ENCODE measurements at places on chromosomes 3 and 15.

GRCh38 chr3:10858091-10858490, 42.1 kb downstream of the SLC6A11 start:
- DNase-seq: no peak

- no peak for DNase-seq
These were observed 27.2 kb downstream of the AQR start for GRCh38 chr15:34942363-34942762.

- DNase-seq: no peak
These were observed 9.3 kb downstream of the LOXL1 start for GRCh38 chr15:73935547-73935946.

GRCh38 chr15:58526647-58527192, 94.9 kb downstream of the LIPC start:
- DNase-seq: no peak

GRCh38 chr3:69445024-69445423, 59.1 kb upstream of the FRMD4B start:
- DNase-seq: no peak

- no peak for DNase-seq
These were observed 215.2 kb downstream of the BBX start for GRCh38 chr3:107737914-107738313.

DNA sequence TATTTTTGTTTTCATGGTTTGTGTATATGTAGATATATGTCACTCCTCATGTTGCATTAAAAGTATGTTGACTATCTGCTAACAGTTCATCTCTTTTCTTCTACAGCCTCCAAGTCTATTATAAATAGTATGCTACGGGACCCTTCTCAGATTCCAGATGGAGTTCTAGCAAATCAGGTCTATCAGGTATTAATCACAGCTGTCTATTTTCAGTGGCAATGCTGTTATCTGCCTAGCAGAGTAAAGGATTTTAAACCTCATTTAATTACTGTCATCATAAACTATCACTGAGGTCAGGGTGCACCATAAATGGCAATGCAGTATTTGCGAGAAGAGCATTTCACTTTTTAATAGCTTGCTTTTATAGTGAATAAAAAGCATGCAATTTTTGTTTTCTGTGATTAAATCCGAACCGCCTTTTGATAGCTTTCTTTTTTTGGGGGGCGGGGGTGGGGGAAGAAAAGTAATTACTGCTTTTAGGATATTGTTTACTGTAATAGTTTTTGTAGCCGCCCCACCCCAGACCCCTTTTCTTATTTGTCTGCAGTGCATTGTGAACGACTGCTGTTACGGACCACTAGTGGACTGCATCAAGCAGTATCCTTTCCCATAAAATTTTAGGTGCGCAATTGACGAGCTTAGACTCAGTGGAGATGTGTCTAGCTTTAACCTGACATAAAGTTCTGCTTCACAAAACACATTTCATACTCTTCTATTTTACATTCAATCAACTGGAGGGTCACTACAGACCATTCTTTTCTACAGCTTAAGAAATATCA, 112.3 kb downstream of the CDIN1 start:
- DNase-seq: no peak

DNA sequence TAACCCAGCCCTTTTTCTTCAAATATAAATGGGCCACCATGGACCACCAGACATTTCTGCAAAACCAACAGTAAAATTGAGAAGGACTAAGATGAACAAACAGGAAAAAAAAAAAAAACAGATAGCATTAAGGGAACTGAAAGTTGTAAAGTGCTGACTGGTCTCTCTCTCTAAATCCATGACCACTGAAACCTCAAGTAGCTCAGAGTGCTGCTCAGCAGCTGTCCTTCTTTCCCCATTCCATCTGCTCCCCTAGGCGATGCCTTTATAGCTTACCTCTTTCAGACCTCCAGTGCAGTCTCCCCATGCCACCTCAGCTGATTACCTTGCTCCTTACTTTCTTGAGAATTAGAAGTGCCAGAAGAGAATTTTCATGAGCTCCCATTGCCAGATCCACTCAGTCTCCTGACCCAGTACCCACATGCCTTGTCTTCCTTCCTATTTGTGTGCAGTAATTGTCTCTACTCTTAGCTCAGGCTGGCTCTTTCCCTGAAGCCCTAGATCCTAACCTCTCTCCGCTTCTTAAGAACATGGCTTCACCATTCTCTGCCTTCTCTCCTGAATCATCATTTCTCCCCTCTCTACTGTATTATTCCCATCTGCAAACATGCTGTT, 23.9 kb upstream of the XIRP1 start:
- DNase-seq: no peak

DNA sequence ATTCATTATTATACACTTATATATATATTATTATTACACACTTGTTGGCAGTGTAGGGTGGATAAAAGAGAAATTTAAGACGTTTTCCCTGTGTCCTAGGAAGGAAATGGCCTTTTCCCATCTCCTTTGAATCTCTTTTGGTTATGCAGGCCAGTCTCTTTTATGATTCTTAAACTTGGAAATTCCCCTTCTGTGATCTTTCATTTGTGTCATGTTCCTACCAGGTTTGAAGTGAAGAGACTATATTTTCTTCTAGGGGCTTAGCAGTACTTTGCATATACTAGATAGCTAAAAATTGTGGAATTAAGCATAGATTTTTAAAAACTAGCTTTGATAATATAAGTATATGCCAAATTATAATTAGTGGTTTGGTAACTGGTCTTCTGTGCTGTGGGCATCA, 58.5 kb downstream of the BBX start:
- no peak for DNase-seq

- DNase-seq: no peak
These were observed 276.6 kb downstream of the ZNF621 start for GRCh38 chr3:40801284-40801741.

GRCh38 chr15:70473581-70474370, 289.6 kb downstream of the UACA start:
- DNase-seq: no peak

DNA sequence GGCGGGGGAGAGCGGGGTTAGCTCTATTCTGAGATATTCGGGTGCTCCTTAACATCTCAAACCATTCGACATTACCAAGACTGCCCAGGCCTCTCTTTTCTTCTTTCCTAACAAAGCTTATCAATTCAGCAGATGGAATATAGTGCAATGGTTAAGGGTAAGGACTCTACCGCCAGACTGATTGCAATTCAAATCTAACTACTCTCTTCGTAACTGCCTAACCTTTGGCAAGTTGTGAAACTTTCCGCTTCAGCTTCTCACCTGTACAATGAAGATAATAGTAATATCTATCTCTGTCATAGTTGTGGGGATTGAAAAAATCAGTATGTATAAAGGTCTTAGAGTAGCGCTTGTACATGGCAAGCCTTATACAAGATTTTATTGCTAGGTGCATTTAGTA, 972 bp downstream of the UBA5 start:
- no peak for DNase-seq

DNA sequence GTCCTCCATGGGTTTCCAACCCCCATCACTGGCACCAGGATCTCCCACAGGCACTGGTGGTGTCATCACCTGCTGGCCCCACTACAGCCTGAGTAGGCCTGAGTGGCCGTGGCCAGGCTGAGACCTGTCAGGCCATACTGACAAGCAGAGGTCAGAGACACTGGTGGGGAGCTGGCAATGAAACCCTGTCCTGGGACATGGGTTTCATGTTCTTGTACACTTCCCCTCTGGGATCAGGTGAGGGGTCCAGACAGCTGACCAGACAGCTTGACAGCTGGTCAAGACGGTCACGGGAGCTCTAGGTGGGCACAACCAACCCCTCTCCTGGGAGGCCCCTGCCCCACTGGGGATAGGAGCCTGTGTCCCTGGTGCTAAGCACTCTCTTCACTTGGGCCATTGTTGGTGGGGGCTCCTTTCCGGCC, 13.1 kb downstream of the ZBTB47 start:
- no peak for DNase-seq

DNA sequence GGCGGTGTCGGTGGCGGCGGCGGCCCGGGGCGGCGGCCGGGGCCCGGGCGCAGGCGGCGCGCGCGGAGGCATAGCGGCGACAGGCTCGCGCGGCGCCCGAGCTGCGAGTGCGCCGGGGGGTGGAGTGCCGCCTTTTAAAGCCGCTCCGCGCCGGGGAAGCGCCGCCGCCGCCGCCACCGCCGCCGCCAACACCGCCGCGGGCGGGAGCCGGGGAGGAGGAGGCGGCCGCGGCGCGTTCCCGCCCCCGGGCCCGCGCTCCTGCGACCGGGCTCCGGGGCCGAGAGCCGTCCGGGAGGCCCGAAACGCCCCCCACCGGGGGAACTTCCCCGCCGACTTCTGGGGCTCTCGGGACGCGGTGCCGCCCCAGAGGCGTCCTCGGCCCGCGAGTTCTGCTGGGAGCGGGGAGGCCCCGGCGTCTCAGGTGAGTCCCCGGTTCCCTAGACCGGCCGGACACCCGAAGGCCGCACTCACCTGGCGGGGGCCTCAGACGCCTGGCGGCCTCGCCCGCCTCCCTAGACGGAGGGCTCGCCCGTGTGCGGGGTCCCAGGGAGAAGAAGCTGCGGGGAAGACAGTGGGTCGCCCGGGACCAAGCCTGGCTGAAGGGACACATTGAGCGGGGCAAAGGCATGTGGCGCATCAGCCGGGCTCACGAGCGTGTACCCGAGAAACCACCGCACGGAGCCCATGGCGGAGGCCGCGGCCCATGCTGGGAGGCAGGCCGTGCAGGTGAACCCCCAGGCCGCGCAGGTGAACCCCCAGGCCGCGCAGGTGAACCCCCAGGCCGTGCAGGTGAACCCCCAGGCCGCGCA, at the start of gene PCSK6:
TSS of gene PCSK6 (minus strand) at position 109 of the 809 bp plus-strand sequence. CDS start at position 72, 37 bp downstream.
- no peak for DNase-seq

- DNase-seq: no peak
These were observed 19.7 kb downstream of the PAK6 start for GRCh38 chr15:40258544-40258943.

DNA sequence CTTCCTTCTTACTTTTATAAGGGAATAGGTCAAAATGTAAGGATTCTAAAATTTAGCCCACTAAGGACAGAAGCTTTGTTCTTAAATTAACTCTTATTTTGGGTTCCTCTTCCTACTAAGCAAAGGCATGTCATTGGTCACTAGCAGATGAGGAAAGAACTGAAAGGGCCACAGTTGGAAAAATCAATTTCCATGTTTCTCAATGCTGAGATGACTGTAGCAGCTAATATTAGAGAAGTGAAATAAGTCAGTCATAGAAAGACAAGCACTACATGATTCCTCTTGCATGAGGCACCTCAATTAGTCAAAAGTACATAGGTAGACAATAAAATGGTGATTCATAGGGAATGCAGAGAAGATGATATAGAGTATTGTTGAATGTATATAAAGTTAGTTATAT, 353.7 kb downstream of the RSL24D1 start:
- no peak for DNase-seq

DNA sequence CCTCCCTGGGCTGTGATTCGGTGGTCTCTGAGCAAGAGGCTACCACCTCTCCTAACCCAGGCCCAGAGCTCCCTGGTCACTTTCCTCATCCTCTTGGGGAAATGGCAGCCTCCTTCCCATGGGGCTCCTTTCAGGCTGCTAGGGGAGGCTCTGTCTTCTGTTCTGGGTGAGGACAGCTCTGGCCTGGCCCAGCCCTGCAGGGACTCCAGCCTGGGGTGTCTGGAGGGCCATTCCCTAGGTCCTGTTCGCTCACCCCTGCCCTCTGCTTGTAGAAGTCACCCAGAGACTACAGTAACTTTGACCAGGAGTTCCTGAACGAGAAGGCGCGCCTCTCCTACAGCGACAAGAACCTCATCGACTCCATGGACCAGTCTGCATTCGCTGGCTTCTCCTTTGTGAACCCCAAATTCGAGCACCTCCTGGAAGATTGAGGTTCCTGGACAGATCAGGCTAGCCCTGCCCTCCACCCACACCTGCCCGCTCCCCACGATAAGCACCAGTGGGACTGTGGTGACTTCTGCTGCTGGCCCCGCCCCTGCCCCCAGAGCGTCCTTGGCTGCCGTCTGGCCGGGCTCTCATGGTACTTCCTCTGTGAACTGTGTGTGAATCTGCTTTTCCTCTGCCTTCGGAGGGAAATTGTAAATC, 30.9 kb downstream of the PRKCD start:
- no peak for DNase-seq

- DNase-seq: no peak
These were observed 11.9 kb upstream of the CHRM5 start for GRCh38 chr15:33956397-33956796.

DNA sequence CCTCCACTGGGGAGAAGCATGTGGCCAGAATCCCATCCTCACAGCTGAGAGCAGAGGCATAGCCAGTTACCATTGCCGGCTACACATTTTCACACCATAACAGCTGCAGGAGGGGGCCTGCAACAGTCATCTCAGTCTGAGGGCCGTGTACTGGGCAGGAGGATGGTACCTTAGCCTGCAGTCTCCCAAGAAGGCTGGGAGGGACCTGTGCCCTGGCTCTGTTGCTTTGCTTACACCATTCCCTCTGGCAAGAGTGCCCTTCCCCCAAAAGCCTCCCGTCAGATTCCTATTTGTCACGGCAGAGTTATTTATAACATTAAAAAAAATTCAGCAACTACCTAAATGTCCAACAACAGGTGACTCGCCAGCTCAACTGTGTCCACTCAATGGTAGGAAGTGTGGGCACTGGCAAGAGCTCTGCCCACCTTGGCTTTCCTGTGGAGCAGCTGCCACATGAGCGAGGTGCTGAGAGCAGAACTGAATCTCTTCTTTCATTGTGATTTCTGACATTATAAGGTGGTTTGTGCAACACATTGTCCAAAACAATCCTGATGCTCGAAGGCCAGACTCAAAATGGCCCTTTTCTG, 4.4 kb downstream of the CAMKV start:
- DNase-seq: no peak

GRCh38 chr3:124078953-124079911, 87.3 kb upstream of the ROPN1 start:
- no peak for DNase-seq

- DNase-seq: no peak
These were observed 260.5 kb upstream of the TPRG1 start for GRCh38 chr3:188911026-188911850.

DNA sequence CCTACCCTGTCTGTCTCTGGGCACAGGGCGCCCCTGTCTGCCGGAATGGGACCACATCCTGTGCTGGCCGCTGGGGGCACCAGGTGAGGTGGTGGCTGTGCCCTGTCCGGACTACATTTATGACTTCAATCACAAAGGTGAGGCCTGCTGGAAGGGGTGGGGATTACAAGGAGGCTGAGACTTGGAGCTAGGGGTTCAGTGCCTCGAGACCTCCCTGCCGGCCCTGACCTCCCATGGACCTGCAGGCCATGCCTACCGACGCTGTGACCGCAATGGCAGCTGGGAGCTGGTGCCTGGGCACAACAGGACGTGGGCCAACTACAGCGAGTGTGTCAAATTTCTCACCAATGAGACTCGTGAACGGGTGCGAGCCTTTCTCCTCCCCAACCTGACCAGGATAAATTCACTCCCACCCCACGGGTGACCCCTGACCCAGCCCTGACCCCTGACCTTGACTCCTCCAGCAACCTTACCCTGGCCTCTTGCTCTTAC, 20.4 kb downstream of the PTH1R start:
- no peak for DNase-seq

- no peak for DNase-seq
These were observed 27.4 kb upstream of the FRMD5 start for GRCh38 chr15:44222478-44222877.

- peak; percentile 44 for DNase-seq
These were observed 158.7 kb upstream of the BHLHE40 start for GRCh38 chr3:4820296-4821121.

- no peak for DNase-seq
These were observed 226.6 kb upstream of the AZI2 start for GRCh38 chr3:28575100-28575745.
